Brain pericyte (primary cell): ENCODE measurements at places on chromosomes 2 and 18.

- no peak for DNase-seq
These were observed 790.9 kb downstream of the TMEM182 start for GRCh38 chr2:103552775-103553174.

DNA sequence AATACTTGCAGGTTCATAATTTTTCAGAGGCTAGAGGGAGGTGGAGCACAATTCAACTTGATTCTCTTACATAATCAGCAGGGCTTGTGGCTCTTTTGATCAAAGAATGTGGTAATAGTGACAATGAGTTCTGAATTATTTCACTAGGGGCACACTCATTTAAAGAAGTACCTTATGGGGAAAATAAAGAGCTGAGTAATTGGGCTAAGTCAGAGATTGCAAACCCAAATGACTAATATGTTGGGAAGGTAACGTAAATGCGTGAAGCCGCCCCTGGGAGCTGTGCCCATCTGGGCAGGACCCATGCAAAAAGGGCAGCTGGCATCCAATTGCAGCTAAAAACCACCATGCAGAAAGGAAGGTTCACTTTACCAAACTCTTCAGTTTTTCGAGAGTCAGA lies 35.3 kb downstream of the NCKAP5 start:
- no peak for DNase-seq

GRCh38 chr2:237549643-237550415 lies 16.5 kb upstream of the PRLH start:
- no peak for DNase-seq

DNA sequence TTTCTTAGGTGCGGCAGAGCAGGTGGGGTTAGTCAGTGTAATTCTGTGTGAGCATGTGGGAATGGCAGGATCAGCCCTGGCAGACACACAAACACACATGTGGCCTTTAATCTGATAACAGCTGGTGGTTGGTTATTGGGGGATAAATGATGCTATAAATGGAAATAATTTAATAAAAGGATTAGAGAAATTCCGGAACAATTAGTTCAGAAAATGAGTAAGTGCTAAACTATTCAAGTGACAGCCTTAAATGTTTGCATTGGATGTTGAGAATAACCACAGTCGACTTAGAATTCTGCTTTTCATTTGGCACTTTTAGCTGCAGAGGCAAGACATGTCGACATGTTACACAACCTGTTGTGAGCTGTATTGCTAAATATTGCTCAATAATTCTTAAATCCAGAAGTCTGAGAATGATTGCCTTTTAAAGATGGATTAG lies 7.2 kb downstream of the SMYD1 start:
- DNase-seq: no peak

DNA sequence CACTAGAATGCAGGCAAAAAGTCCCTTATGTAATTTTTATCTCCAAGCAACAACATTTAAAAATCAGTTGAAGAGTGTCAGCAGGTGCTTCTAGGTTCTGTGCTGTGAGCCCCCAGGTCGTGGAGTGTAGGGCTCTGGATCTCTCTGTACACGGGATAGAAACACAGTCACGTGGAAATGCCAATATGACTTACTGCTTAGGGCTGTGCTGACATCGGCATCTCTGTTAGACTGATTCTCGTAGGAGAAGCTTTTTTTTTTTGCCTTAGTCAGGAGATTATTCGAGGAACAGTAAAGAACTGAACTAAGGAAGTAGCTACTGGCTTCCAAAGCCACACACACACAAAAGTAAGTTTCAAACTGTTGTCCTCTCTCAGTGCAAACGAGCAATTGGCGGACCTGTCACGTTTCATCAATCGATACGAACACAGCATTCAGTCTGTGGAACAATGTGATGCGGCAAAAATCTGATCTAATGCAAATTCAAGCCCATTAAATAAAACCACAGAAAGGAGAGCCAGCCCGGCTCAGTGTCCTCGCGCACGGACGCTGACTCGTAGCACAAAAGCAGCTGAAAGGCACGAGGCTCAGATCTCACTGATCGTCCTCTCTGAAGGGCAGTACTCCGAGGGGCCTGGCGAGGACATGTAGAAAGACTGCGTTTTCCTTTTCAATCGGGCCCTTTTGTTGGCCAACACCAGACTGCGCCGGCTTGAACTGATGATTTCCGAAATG lies 41.5 kb downstream of the PRELID3A start:
- no peak for DNase-seq

DNA sequence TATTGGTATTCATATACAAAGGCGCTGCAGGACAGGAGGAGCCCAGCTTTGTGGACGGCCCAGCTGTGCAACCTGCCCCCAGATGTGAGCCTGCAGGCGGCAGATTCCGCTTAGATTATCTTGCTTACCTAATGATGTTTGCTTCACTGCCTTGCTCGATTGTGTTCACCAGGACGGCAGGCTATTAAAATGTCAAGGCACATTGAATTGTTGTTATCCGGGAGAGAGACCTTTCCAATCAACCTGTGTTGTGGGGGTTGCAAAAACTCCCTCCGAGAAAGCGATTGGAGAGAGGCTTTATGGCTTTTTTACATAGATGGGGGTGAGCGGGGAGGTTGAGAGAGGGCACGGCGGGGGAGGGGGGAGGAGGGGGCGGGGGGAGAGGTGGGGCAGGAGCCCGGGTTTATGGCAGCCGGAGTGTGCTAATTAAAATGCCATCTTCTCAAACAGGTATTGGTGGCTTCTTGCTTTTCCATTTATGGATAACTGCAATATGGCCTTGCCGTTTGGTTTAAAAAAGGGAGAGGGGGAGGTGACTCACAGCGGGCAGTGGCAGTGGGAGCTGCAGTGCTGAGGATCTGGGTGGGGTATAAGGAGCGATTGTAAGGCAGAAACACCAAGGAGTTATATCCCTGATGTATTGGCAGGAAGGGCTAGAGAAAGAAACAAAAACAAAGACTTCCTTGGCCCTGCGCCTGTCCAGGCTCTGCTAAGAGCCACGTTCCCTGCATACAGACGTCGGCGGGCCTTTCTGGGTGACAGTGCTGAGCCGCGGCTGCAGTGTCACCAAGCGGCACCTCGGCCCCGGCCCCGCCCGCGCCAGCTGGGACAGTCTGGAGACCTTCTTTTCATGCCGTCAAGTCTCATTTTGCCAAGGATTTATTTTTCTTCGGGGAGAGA lies 97.2 kb downstream of the INSIG2 start:
- no peak for DNase-seq

- DNase-seq: no peak
These were observed 18.3 kb downstream of the COL4A3 start for GRCh38 chr2:227182765-227183164.

DNA sequence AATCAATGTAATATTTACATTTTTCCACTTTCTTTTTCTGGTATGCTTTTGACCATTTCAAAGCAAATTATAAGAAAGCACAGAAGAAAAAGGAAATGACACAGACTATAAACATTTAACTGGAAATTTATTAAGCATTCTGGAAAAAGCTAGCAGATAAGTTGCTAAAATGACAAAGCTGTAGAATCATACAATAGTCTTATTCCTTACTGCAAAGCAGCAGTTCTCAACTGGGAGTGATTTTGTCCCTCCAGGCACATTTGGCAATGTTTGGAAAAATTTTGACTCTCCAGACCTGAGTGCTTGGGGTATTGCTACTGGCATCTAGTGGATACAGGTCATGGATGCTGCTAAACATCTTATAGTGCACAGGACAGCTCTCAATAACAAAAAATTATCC lies 75.1 kb downstream of the MBD5 start:
- no peak for DNase-seq

DNA sequence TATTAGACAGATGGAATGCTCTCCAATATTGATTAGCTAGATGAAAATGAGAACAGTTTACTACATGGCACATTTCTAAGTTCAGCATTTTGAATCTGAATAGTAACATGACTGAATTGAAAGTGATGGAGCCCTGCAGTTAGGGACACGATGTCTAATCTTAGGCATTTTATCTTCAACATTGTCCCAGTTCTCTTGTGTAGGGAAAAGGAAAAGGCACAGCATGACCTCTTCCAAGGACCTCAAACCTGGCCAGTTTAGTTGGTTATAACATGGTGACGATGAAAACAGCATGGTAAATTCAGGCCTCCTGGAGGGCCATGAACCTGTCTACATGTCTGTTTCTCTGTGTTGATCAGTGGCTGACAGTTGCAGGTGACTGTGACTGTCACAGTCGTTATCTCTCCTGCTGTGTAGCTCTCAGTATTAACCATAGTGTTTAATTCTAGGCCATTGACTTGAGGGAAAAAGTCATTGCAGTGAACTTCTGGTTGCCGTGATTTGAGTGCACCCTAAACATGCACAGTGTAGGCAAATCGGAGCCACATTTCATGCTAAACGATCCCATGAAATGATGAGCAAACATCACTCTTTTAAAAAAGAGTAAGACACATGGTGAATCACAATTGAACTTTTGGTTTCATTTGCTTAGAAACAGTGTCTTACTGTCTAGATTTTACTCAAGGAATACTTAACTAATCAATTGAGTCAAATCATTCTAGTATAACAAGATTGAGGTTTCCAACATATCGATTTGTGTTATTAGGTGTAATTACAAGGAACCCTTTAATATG lies 129.7 kb downstream of the PHLPP1 start:
- no peak for DNase-seq

DNA sequence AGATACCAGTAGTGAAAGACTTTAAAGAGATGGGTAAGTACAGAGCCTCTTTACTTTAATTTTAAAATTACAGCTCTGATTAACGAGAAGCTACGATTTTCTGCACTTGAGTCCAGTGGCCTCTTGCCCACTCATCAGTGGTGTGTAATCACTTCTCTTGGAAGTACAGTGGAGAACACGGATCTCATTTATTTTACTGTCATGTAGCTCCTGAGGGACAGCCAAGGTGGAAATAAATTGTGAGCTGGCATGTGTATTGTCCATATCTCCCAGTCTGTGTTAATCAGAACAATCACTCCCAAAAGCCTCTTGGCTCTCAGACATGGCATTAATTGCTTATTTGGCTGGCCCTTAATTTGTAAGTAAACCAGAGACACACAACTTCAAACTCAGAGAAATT lies 69.4 kb downstream of the LOXHD1 start:
- DNase-seq: no peak

DNA sequence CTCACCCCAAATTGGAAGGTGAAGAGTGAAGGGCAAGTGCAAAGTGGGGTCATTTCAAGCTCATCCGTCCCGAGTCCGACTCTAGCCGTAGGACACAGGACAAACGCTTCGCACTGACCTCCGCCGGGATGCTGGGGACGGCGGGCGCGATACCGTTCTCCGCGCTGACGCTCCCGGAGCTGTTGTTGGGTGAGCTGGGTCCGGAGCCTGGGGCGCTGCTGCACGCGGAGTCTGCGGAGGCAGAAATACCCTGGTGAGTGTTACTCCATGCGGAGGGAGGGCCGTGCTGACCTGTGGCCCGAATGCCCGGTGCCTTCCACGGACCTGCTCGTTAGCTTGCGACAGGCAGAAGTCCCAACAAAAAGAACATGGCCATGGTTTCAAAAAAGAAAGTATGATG lies 261.3 kb downstream of the HDAC4 start:
- DNase-seq: no peak

GRCh38 chr2:240966906-240967680 lies 31.3 kb upstream of the SNED1 start:
- no peak for DNase-seq

GRCh38 chr2:97651114-97651513 lies 5.3 kb downstream of the COX5B start:
- no peak for DNase-seq

- no peak for DNase-seq
These were observed 334.2 kb upstream of the NETO1 start for GRCh38 chr18:73201940-73202339.

GRCh38 chr2:109001201-109001600 lies 12.2 kb upstream of the EDAR start:
- no peak for DNase-seq

DNA sequence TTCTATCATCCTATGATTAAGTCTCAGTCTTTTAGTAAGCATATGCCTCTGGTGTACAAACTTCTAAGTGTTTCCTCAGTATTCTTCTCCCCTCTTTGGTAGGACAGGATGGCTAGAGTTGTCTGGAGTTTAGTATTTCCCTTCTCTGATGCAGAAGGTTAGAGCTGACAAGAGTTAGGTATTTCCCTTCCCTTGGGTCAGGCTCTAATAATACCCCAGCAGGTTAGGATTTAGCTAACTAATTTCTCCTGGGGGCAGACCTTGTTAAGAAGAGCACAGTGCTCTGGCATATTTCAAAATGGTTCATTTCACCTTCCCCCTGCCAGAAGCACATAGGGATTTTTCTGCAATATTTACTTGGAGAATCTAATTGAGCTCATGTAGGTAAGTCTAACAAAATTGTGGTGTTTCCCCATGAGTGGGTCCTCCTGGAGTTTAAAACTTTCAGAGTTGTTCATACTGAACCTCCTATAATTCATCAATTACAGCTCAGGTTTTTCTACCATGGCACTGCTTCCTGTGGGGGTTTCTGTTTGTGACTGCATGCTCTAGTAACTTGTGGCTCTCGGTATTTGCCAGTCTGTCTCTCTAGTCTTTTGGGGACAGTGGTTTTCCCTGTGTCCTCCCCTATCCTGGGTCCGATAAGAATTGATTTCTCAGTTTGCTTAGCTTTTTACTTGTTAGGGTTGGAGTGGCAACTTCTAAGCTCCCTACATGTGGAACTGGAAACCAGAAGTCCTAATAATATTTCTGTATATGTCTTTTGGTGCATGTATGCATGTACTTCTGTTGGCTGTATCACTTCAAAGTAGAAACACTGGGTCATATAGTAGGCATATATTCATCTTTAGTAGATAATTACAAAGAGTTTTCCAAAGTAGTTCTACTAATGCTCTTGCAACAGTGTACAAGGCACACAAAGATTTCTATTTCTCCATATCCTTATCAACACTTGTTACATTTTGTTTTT lies 77.7 kb downstream of the GDF7 start:
- no peak for DNase-seq

DNA sequence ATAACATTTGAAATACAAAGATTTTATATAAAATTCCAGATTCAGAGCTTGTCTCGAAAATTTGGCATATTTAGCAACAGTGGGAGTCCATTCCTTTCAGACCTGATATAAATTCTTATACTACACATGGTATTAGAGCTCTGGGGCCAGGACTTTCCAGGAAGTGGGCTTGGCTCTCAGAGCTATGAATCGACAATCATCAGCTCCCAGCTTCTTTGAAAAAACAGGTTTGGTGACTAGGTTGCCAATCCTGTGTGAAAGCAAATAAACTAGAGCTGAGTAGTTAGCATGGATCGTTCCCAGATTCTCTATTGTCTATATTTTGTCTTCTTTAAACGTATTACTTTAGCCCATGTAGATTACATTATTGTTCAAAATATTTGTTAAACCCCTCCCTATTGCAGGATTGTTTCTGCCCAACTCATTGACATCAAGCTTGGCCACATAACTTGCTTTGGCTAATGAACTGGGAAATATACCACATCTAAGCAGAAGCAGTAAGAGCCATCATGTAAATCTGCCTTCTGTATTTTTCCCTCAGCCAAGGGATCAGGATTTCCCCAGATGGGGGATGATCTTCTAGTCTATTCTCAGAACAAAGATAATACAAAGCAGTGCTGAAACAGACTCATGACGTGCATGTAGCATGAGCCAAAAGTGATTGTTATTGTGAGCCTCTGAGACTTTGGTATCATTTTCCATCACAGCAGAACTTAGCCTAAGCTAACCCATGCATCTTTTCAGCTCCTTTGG lies 105.4 kb downstream of the KCNH7 start:
- DNase-seq: no peak

- DNase-seq: no peak
These were observed 26.2 kb downstream of the TFPI start for GRCh38 chr2:187528042-187528441.

GRCh38 chr18:25247725-25248124 lies 104.2 kb downstream of the ZNF521 start:
- no peak for DNase-seq

GRCh38 chr18:25279556-25279955 lies 72.4 kb downstream of the ZNF521 start:
- DNase-seq: no peak

- no peak for DNase-seq
These were observed 362.9 kb downstream of the ZEB2 start for GRCh38 chr2:144156736-144157640.
